Osteocyte (in vitro differentiated cells): ENCODE measurements at places on chromosomes 12 and 14. TPM values are rescaled to one million over a fixed set of nuclear protein-coding genes. Genes with fewer than 3 reads are reported as not detected.

Gene DDHD1
- 21.0 and 21.1 TPM in 2 replicates for total RNA-seq

DNA sequence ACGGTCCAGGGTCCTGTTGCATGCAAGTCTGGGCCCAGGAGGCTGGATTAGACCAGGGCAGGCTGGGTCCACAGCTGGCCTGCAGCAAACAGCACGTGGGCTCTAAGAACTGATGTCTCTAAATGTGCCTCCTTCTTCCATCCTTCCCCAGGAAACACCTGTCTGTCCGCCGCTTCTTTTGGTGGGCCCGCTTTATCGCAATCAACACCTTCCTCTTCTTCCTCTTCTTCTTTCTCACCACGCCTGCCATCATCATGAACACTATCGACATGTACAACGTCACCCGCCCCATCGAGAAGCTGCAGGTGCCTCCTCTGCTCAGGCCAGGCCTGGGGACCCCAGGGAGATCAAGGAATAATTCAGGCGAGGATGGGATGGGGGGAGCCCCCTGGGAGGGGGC, 28.3 kb downstream of the NGB start:
- no peaks in the 10 kb centered on the region for H3K4me1 ChIP-seq
- H3K4me3 ChIP-seq: no peak overlapping the region
- no peaks in the 10 kb centered on the region for H3K36me3 ChIP-seq
- H3K27me3 ChIP-seq: peaks cover 4% of the 10 kb centered on the region

- no peak overlapping the region for H3K27ac ChIP-seq
- peaks cover 22% of the 10 kb centered on the region for H3K36me3 ChIP-seq
- DNase-seq: no peak
- H3K27me3 ChIP-seq: no peaks in the 10 kb centered on the region
- no peak overlapping the region for H3K4me3 ChIP-seq
- peaks cover under 1% of the 10 kb centered on the region for H3K4me1 ChIP-seq
Measured at GRCh38 chr14:103705504-103706284, 9.6 kb downstream of the XRCC3 start.

- no peaks in the 10 kb centered on the region for H3K27me3 ChIP-seq
- H3K36me3 ChIP-seq: peaks cover 35% of the 10 kb centered on the region
- no peak overlapping the region for H3K4me3 ChIP-seq
Measured at GRCh38 chr12:132838410-132839080, 9.9 kb upstream of the GOLGA3 start.

Gene SERPINA12
- total RNA-seq: not detected in 2 replicates

DNA sequence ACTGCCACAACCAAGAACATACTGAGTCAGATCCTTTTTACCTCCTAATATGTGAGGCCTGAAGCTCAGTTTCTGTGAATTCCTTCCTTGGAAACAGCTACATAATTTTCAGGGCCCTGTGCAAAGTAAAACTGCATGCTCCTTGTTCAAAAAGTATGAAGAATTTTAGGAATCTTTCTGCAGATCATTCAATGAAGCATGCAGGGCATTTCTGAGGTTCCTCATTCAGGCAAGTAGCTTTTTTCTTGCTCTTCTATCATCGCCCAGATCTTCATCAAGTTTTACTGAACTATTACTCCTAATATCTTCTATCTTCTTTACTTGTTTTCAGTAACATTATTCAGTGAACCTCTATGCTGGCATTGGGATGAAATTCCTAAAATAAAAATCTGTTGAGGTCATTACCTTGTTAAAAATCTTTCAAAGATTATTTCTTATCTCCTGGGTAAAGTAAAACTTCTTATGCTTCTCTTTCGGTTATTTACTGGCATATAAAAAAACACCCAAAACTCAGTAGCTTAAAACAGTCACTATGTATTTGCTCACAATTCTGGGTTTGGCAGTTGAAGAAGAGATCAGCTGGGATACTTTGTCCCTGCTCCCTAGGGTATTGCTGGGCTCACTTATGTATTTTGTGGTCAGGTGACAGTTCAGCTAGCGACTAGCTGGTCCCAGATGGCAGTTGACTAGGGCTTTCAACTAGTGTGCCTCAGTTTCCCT, 42.6 kb upstream of the KRR1 start:
- H3K4me1 ChIP-seq: peaks cover 13% of the 10 kb centered on the region
- peak overlapping the region; percentile 14 for H3K27ac ChIP-seq

GRCh38 chr12:105330283-105330930, at the start of gene C12orf75:
TSS of gene C12orf75 (plus strand) at chr12:105330691. CDS start at chr12:105330892, 201 bp downstream.
- H3K36me3 ChIP-seq: peaks cover 2% of the 10 kb centered on the region
- H3K27me3 ChIP-seq: no peaks in the 10 kb centered on the region
- peak within 1 kb of the TSS; percentile 78 for H3K4me3 ChIP-seq
- H3K27ac ChIP-seq: peak within 1 kb of the TSS; percentile 84

Gene NOC4L
- total RNA-seq: 21.4 and 22.0 TPM in 2 replicates

DNA sequence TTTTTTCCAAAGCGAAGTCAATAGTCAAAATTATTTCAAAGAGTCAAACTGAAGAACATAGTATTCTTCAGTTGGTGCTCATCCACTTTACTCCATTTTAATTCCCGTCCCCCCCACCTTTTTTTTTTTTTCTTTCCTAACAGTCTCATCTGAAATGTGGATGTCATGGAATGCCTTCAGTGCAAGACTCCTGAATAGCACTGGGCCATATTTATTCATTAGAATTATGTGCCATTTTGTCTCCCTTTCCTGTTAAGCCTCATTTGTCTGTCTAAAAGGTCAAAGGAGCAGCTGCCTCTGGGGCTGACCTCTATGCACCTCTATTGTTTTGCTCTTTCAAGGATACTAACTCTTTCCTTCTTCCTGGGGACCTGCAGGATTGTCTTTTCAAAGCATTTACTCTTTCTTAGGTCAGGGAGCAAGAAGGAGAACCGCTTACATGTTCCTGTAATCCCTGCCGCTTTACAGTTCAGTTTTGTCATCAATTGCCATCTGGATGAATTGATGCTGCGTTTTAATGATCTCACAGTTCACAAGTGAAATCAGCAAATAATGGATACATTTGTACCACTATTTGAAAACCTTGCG, 310.6 kb downstream of the NPAS3 start:
- peaks cover 1% of the 10 kb centered on the region for H3K4me1 ChIP-seq
- H3K4me3 ChIP-seq: no peak overlapping the region
- H3K36me3 ChIP-seq: no peaks in the 10 kb centered on the region
- H3K27me3 ChIP-seq: peaks cover 13% of the 10 kb centered on the region
- H3K27ac ChIP-seq: no peak overlapping the region

DNA sequence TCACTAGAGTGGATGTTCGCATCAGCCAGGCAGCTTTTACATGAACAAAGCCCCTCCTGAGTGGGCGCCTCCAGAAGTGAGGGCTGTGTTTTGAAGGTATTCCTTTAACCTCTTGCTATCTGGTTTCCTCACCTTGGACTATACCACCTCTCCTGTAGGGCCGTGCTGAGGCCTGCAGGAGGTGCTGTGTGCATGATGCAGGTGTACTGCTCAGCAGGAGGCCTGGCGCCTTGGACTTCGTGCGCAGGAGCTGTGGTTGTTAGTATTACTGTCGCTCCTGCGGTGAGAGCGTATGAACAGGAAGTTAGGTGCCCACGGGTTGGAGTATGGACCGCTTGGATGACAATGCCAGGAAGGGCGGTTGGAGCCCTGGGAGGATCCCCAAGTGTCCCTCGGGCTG, 130.7 kb downstream of the TSPAN9 start:
- peaks cover 4% of the 10 kb centered on the region for H3K36me3 ChIP-seq
- H3K27ac ChIP-seq: no peak overlapping the region
- no peak for DNase-seq
- no peaks in the 10 kb centered on the region for H3K27me3 ChIP-seq
- H3K4me1 ChIP-seq: peaks cover 31% of the 10 kb centered on the region

Gene ATL1
- total RNA-seq: 7.4 and 10.0 TPM in 2 replicates
